K562 (cell line): ENCODE measurements at places on chromosomes 16 and 17. TPM values are rescaled to one million over a fixed set of nuclear protein-coding genes. Genes with fewer than 3 reads are reported as not detected.

DNA sequence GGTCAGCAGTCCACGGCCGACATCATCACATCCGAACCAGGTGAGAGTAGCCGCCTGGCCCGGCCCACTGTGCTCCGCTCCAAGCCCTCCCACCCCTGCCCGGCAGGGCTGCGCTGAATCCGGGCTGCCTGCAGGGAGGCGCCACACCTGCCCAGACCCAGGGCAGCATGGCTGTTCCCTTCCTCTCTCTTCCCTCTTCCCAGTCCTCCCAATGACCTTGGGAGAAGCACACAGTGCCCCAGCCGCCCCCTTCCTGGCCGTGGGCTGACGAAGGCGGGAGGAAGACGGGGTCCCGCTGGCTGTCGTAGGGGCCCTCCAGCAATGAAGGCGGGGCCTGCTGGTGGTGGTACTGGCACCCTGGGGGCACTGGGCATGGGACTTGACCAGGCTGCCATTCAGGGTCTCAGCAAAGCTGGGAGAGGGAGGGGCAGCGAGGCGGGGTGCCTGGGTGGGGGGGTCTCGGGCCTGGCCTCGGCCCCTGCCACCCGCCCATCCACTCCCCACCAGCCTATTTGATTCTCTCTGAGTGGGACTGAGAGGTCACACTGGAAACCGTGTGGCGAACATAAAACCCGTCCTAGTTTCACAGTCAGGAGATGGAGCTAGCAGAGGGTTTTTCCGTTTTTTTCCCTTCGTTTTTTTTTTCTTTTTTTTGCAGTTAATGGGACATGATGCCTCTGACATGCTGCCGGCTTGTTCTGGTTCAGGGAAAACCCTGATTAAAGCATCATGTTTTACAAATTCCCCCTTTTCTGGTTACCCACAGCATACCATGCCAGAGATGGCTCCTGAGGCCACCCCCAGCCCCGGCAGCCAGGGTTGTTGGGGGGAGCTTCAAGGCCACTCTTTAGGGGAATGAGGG lies 50.6 kb downstream of the BAHCC1 start:
- DNase-seq = no peak

The OSGIN1 gene
- 3.6 and 4.2 TPM in 2 replicates for total RNA-seq

The KRT24 gene
- total RNA-seq = not detected in 2 replicates

- DNase-seq = no peak
These were observed 82.9 kb upstream of the GPRC5B start for GRCh38 chr16:19967561-19967960.

- DNase-seq = no peak
These were observed 38.9 kb upstream of the GNA13 start for GRCh38 chr17:65095465-65095864.

The ORMDL3 gene
- total RNA-seq = 16.9 and 23.8 TPM in 2 replicates

- DNase-seq = peak; percentile 33
These were observed 3.3 kb upstream of the COG1 start for GRCh38 chr17:73189417-73190099.

The TPSAB1 gene
- total RNA-seq = 0.31 TPM in 1 of 2 replicates, not detected in the other

DNA sequence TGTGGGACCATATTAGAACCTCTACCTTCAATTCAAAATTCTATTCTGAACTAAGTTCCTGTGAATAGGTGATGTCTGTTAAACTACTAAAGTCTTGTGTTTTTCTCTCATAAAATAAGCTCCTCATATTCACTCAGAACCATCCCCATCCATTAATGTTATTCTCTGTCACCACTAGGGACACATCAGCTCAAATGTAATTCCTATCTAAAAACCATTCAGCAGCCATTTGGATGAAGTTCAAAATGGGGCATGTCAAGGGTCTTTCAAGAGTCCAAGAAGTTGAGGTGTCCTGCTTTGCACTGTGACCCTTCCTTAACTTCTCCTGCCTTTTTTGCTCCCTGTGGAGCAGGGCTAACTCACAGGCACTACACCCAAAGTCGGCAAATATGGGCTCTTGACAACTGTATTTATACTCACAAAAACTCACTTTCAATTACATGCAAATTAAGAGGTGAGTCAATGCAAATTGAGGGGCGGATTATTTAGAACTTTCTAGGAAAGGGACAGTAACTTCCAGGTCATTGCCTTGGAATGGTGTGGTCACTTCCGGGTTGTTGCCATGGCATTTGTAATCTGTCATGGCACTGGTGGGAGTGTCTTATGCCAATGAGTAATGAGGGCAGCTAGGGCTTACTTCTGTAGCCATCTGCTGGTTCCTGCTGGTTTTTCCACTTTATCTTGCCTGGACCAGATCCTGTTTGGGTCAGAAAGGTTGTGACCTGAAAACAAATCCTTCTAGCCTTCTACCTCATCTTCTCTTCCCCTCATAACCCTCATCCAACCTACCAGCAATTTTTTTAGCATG lies 128.2 kb upstream of the COX10 start:
- DNase-seq = no peak

DNA sequence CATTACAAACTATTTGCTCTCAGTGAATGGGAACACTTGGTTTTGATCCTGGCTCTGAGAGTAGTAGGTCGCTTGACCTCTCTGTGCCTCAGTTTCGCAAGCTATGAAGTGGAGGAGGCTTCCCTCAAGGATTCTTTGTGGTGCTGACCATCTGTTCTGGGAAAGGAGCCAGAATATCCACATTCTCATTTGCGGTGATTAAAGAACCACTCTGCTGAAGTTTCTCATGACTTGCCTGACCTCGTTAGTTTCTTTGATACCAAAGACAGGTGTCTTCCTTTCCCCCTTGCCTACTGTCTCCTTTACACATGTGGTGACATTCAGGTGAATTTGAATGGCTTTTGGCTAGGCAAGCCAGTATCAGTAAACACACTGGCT lies 116.0 kb downstream of the SNX29 start:
- DNase-seq = no peak

The CCDC154 gene
- 0.22 and 0.42 TPM in 2 replicates for total RNA-seq
